NCI-H460 (cell line): ENCODE measurements at places on chromosomes 12 and 14.
A peak's percentile ranks its signal among the peaks of the same experiment; 100 is the strongest.

- DNase-seq, result no peak
These were observed 241.0 kb downstream of the ASCL1 start for GRCh38 chr12:103198499-103198898.

- peak; percentile 52 for DNase-seq
These were observed 485 bp upstream of the PNMA1 start for GRCh38 chr14:73714656-73715081.

- DNase-seq, result no peak
These were observed 83.8 kb downstream of the SRGAP1 start for GRCh38 chr12:63928305-63928704.

GRCh38 chr12:15650399-15651128, 138.6 kb downstream of the EPS8 start:
- DNase-seq, result no peak

GRCh38 chr14:34120185-34120977, 169.5 kb upstream of the EGLN3 start:
- DNase-seq, result no peak

DNA sequence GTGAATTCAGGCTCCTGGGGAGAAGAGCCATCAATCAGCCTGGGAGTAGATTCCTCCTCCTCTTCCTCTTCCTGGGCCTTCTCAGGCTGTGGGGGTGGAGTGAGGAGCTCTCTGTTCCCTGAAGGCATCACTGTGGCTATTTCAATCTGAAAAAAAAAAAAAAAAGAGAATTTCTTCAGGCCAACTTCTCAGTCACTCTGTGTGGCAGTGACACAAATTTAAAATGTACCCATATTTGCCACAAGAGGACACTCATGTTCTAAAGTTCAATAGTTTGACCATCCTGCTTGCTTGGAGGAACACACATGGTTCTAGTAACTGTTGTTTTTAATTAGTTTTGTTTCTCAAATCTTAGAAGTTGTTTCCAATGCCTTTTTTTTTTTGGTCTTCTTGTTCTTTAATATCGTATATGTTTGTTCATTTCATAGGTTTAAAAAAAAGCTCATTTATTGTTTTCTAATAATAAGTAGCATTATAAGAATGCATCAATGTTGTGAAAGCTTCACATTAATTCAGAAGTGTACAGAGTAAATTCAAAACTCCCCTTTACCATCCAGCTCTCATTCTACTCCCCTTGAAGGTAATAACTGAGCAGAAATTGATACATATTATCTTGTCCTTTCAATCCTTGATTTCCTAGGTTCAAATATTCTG, 23.3 kb upstream of the CCER1 start:
- DNase-seq, result peak; percentile 53

DNA sequence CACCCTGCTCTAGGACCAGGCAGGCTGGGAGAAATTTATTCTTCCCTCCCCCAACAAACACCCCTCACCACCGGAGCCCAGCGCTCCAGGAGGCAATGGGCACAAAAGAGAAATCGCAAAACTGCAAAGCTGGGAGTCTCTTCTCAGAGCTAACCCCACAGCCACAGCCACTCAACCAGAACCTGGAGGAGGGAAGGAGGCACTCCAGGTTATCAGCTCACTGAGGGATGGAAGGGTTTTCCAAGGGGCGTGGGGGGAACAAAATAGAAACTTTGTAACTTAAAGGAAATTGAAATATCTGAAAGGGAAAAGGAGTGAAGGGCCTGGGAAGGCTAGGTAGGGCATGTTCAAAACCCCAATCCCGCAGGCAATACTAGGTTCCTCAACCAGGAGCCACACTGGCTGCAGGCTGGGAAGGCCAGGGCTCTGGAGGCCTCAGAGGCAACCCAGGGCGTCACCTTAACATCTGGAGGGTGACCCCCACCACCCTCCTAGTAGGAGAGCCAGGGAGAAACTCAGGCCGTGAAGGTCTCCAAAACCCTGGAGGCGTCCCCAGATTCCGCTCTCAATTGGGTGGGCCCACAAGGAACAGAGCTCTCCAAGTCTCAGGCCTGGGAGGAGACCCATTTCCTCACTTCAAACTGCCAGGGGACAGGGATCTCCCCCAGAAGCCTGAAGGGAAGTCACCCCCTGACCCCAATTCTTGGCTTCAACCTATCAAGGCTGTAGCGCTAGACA, 3.2 kb downstream of the KDM2B start:
- no peak for DNase-seq

- DNase-seq, result no peak
These were observed 205.4 kb downstream of the NAV3 start for GRCh38 chr12:78035901-78036606.

- no peak for DNase-seq
These were observed 124.9 kb downstream of the BCAT1 start for GRCh38 chr12:24823808-24824515.

GRCh38 chr14:26709019-26709418, 111.2 kb upstream of the NOVA1 start:
- no peak for DNase-seq

- no peak for DNase-seq
These were observed 306.0 kb downstream of the NELL2 start for GRCh38 chr12:44570036-44570583.

GRCh38 chr12:107749083-107749482, 11.9 kb downstream of the PRDM4 start:
- DNase-seq, result no peak

- DNase-seq, result no peak
These were observed 27.0 kb upstream of the ESRRB start for GRCh38 chr14:76348898-76349297.

- no peak for DNase-seq
These were observed 18.2 kb downstream of the OAS2 start for GRCh38 chr12:112996501-112996900.

DNA sequence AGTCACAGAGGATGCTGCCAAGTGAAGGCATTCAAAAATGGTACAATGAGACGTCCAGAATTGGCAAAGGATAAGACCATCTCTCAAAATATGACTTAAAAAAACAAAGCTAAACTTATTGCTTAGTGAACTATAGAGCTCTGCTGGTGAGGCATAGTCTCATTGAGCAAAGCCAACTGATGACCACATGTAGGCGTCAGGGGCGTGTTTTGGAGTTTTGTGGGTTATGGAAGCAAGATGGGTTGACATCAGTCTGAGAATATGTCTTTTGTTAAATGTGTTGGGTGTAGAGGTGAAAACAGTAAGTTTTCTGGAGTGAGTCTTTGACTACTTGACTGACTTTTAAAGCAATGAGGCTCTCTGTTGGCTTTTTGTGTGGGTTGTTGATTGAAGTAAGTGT, 47.2 kb downstream of the ATL1 start:
- DNase-seq, result no peak

DNA sequence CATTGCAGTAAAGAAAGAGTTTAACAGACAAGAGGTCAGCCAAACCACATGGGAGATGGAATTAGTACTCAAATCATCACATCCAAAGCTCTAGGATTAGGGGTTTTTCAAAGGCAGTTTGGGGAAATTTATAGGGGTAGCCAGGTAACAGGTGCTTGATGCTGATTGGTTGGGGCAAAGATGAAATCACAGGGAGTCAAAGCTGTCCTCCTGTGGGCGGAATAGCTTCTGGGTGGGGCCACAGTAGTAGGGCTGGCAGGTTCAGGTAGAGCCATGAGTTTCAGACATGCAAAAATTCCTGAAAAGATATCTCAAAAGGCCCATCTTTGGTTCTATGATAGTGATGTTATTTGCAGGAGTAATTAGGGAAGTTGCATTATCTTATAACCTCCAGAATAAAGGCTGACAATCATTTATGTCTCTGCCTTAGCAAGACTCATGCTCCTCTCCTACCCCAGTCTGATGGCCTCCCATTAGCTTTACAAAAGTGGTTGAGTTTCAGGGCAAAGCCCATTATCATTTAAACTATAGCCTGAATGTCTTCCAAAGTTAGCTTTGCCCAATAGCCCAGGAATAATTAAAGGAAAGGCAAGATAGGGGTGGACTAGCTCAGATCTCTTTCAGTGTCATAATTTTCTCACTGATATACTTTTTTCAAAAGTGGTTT, 42.1 kb upstream of the CNTN1 start:
- no peak for DNase-seq

DNA sequence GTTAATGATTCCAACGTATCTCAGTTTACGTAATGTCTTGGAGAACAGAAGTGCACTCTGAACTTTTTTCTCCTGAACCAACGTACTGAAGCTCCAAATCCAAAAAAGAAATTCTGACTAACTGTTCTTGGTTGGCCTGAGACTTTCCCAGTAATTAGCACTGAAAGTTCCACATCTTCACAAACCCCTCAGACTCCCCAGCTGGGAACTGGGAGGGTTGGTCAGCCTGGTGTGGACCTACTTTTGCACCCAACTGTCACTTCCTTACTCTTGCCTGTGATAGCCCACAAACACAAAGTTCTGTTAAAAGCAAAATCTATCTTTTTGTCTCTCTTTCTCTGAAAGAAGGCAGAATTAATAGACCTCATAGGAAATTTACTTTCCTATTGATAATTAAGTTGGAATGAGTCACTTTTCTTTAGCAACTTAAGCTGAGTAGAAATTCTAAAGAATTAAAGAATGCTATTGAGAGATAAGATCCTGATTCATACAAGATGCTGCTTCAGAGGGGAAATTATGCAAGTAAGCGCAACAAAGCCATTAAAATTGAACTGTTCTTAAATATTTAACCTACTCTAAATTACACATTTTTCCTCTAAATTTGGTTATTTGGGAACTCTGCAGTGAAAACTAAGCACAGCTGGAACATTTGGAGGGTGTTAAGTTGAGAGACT, 155.0 kb downstream of the EPS8 start:
- no peak for DNase-seq

DNA sequence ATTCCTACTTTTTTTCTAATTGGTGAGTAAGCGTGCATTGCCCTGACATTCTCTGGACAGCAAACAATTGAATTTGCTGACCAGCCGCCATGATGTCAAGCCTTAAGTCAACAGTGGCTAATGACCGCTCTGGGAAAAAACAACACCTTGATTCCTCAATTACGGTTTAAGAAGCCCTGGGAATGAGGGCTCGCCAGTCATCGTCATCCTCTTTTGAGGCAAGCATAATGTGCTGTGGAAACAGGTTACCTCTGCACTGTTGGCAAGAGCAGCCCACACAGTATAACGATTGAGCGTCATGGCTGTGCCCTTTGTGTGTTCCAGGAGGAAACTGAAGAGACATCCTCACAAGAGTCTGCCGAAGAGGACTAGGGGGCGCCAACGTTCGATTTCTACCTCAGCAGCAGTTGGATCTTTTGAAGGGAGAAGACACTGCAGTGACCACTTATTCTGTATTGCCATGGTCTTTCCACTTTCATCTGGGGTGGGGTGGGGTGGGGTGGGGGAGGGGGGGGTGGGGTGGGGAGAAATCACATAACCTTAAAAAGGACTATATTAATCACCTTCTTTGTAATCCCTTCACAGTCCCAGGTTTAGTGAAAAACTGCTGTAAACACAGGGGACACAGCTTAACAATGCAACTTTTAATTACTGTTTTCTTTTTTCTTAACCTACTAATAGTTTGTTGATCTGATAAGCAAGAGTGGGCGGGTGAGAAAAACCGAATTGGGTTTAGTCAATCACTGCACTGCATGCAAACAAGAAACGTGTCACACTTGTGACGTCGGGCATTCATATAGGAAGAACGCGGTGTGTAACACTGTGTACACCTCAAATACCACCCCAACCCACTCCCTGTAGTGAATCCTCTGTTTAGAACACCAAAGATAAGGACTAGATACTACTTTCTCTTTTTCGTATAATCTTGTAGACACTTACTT, 138.9 kb downstream of the HMGA2 start:
- peak; percentile 41 for DNase-seq

DNA sequence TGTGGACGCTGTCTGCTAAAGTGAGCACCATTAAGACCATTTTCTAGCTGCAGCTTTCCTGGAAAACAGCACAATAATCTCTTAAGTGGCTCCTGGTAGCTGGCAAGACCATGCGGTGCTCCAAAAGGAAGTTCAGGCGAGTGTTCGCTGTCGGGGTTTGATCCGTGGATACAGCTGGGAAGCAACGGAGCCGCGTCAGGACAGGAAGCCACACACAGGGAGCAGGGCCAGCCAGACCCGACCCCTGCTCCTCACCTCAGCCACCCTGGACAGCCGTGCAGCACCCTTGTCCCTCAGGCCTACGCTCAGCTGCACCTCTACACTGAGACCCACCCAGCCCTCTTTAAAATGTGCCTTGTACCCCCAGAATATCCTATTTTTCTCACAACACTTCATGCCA, 19.4 kb downstream of the ZFYVE21 start:
- DNase-seq, result no peak

DNA sequence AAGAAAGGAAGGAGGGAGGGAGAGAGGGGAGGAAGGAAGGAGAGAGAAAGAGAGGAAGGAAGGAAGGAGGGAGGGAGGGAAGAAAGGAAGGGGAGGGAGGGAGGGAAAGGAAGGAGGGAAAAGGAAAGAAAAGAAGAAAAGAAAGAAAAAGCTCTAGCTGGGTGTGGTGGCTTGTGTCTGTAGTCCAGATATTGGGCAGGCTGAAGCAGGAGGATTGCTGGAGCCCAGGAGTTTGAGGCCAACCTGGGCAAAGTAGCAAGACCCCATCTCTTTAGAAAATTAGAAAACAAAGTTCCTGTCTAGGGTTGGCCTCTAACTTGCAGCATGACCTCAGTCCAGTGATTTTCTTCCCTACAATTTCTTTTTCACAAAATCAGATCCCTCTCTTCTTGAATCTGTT, 208.2 kb upstream of the NUDT4 start:
- DNase-seq, result no peak

DNA sequence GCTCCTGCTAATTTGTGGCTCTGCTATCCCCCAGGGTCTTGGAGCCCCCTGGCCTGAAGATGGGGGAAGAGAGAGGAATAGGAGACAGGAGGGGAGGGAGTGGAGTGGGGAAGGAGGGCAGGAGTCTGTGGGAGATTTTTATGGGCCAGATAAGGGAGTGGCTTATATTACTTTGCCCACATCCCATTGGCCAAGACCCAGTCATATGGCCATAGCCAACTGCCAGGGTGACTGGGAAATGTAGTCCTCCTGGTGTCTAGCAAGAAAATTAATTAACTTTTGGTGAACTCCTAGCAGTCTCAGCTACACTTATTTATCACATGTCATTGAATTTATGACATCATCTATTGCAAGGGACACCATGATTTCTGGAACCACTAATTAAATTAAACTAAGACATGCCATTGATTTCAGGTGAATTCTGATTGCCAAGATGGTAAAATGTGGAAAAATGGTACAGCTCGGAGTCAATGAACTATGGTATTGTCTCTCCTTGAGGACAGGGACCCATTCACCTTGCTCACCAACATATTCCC, 50.3 kb downstream of the ESRRB start:
- no peak for DNase-seq

GRCh38 chr14:94101748-94102147, 8.8 kb upstream of the IFI27 start:
- no peak for DNase-seq
